ENCODE measurements at places on chromosomes 3 and 15.

GRCh38 chr3:82082796-82083195, 321.4 kb upstream of the GBE1 start:
- no peak for DNase-seq

- DNase-seq, result no peak
These were observed 7.6 kb downstream of the HDC start for GRCh38 chr15:50257924-50258323.

- DNase-seq, result no peak
These were observed 521.9 kb upstream of the PROK2 start for GRCh38 chr3:72306800-72307341.

GRCh38 chr3:130712718-130713423, 33.8 kb downstream of the PIK3R4 start:
- DNase-seq, result no peak

DNA sequence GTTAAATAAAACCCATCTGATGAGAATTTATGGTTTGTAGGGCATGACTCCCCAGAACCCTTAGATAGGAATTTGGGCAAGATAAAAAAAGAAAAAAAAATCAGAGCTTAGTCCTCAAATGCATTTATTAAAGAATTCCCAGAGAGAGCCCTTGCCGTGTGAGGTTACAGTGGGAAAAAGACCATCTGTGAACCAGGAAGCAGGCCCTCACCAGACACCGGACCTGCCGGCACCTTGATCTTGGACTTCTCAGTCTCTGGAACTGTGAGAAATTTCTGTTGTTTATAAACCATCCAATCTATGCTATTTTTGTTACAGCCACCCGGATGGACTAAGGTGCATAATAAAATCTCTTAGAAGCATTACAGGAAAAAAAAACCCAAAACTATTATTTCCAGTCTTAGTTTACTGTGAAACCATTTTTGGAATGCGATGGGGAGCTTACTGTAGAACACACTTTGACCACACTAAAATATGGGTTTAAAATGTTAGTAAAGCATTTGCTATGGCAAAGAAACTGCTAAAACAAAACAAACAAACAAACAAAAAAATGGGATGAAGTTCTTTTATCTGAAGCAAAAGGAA, 72.2 kb downstream of the LEKR1 start:
- no peak for DNase-seq

GRCh38 chr3:129665024-129665768, 58.7 kb upstream of the PLXND1 start:
- peak; percentile 18 for DNase-seq

DNA sequence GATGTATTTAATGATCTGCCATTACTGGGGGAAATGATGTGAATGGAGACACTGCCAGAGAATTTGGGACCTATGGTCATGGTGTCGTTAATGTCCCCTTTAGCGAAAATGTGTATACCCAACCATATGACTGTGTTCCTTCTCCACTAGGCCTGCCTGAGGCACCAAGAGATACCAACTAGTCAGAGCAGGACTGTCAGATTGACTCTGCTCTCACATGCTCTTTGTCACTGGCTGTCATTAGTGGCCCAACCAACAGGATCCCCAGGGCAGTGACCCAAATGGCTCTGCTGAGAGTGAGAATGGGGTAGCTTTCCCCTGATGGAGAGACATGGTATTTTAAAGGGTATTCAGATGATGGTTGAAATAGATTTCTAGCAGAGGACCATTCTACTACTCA, 2.8 kb downstream of the TAGLN3 start:
- no peak for DNase-seq

DNA sequence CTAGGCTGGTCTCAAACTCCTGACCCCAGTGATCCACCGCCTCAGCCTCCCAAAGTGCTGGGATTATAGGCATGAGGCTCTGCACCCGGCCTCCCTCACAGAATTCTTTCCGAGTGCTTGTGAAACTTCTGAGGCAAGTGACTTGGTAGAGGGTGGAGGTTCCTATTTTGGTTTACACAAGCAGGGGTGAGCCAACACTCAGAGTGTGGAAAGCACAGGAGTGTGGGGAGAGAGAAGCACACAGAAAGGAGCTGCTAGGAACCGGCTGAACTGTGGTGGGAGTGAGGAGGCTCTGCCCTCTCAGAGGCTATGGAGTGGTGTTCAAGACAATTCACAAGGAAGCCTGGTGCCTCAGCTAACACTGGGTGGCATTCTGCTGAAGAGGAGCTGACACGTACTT, 7.7 kb downstream of the CAPN3 start:
- DNase-seq, result no peak

DNA sequence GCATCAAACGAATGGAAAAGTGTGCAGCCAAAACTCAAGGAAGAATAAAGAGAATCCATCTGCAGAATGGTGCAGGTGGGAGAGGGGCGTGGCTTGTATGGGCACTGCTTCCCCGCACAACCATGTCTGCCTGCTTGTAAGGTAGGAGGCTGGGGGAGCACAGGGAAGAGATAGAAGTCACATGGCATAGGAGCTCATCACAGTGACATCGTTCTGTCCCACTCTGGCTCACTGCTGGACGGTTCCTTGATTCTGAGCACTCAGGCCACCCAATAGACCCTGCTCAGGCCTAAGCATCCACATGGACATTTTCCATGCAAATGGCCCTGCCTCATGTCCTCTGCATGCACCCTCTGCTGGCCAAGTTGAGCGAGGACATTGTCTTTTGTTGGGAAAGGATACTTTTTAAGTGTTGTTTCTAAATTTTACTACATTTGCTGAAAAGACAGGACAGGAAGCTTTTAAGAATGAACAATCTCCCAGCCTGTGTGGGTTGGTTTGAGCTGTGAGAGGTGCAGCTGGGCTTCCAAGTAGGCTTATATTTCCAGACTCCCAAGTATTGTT, 3.1 kb downstream of the MYLK start:
- no peak for DNase-seq

DNA sequence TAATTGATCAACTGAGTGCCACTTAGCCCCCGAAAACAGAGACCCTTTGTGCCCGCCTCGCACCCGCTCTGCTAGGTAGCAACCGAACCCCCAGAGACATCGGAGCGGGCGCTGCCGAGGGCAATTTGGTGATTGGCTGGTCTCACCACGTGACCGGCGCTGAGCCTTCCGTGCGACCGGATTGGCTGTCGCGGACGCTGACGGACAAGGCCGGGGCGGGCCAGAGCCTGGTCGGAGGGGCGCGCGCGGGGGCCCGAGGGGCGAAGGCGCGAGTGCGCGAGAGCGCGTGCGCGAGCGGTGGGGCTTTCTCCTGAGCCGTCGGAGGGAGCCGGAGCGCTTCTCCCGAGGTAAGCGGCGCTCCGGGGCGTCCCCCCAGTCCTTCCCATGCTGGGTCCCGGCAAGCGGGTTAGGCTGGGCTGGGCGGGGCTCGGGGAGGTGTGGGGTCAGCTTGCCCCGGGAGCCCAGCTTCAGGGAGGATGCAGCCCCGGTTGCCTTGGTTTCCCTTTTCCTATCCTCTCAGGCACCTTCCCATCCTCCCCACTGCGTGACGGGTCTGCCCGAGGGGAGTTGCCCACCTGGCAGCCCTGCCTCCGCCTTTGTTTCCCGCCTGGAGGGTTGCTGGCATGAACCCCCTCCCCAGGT, at the start of gene TMEM108:
Gene TMEM108 (plus strand): TSS at position 303 of the 642 bp plus-strand sequence.
- DNase-seq, result no peak

DNA sequence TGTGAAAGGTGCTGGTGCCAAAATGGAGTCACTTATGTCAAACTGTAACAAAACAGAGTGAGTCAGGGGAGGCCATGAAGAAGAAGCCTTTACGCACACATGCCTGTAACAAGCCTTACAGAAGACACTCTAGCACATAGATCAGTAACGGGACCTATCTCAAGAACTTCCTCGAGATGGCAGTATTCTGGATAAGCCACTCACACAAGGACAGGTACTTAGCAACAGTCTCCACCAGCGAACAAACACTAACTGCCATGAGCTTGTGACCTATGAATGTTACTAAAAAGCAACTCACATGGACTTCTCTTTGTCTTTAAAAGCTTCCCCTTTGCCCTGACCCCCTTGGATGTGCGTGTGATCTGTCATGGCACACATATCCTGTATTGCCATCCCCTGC, 235.1 kb downstream of the CD47 start:
- no peak for DNase-seq

DNA sequence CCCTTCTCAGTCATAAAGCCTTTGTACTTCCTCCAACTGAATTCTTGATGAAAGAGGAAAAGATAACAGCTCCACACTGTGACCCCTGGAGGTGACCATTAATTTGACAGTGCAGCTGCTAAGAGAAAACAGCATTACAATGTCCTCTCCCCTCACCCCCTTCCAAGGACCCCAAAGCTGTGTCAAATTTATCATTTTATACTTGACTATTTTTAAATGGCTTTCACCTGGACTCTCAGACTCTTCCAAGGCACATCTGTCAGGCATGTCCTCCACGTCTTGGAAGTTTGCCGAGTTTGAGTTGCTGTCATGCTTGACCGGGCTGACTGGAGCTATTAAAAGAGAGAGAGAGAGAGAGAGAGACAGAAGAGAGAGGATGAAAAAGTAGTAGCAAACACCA, 236.5 kb downstream of the WDR72 start:
- DNase-seq, result no peak

DNA sequence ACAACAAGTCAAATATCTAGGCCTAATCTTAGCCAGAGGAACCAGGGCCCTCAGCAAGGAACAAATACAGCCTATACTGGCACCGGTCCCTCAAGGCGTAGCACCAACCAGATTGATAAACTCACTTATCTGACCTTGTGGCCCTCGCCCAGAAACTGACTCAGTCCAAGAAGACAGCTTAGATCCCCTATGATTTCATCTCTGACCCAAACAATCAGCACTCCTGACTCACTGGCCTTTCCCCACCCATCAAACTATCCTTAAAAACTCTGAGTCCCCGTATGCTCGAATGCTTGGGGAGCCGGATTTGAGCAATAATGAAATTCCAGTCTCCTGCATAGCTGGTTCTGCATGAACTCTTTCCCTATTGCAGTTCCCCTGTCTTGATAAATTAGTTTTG, 1.6 kb upstream of the SORD start:
- DNase-seq, result no peak

DNA sequence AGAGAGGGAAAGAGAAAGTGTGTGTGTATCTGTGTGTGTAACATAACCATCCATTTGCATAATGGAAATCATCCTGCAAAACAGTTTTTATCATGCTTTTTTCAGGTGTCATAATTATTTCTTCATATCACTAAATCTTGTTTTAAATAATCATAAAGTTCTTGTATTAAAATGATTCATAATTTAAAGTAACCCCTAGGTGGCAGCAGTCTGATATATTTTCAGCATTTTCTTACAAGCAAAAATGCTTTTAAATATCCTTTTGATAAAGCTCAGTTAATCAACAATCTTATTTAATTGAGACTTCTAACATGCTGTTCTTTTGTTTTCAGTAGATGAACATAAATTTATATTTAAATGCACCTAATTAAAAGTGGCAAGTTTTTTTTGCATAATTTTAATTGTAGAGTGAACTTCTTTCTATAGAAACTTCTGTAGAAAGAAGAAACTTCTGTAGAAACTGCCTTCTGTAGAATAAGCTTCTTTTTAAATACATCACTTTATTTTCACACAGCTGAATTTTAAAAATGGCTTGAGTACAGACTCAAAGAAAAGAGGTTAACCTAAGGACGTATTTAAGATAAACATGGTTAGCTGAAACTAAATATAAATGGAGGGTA, 72.5 kb downstream of the OPA1 start:
- DNase-seq, result peak; percentile 11

DNA sequence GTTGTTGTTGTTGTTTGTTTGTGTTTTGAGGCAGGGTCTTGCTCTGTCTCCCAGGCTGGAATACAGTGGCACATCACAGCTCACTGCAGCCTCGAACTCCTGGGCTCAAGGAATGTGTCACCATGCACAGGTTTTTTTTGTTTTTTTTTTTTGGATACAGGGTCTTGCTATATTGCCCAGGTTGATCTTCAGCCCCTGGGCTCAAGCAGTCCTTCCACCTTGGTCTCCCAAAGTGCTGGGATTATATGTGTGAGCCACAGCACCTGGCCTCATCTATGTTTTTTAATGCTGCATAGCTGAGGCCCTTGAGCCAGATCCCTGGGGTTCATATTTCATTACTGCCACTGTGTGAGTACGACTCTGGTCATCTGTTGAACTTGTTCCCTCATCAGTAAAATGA, 352.6 kb downstream of the FEZF2 start:
- no peak for DNase-seq

DNA sequence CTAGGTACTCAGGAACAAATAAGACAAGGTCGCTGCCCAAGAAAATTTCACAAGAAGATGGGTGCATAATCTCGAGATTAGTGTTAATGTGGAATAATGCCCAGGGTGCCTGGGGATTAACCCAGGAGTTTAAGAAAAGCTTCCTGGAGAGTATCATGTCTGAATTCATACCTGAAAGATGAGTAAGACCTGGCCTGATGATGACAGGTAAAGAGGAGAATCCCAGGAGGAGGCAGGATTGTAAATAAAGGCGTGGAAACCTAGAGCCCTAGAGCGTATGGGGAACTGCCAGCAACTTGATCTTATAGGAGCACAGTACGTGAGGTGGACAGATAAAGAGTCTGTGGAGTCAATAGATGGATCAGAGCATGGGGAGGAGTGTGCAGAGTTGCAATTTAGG, 43.0 kb downstream of the ARRDC4 start:
- no peak for DNase-seq

- DNase-seq, result no peak
These were observed 38.0 kb downstream of the PRKCD start for GRCh38 chr3:53198996-53199395.

GRCh38 chr3:161989012-161989411, 492.4 kb downstream of the OTOL1 start:
- DNase-seq, result no peak

- DNase-seq, result no peak
These were observed 74.2 kb downstream of the EPHB1 start for GRCh38 chr3:134869153-134869726.

DNA sequence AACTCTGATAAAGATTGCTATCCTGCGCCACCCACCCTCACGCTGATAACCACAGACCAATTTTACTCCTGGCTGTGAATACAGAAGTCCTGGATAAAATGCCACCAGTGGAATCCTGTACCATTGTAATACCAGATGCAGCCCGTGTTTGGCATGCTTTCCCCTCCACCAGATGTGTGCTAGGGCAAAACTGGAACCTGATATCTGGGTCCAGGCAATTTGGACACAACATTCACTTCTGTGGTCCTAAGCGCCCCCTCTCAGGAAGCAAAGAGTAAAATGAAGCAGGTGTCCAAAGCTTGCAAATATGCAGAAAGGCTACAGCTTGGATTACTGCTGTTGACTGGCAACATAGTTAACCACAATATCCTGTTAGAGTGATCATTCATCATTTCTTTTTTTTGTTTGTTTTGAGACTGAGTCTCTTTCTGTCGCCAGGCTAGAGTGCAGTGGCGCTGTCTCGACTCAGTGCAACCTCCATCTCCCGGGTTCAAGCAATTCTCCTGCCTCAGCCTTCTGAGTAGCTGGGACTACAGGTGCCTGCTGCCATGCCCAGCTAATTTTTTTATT, 32.8 kb downstream of the LOXL1 start:
- DNase-seq, result no peak

DNA sequence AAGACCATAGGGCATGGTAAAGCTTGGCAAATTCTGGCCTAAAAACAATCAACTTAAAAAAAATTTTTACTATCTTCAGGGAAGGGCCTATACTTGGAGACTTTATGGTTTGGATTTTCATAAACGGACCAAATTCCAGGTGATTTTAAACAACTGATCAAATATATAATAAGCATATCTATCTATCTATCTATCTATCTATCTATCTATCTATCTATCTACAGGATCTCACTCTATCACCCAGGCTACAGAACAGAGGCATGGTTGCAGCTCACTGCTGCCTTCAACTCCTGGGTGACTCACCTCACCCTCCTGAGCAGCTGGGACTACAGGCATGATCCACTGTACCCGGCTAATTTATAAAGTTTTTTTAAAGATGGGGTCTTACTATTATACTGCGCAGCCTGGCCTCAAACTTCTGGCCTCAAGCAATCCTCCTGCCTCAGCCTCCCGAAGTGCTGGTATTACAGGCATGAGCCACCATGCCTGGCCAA, 6.7 kb downstream of the SPPL2A start:
- DNase-seq, result no peak

All from BJ (cell line).